D341Med (cell line): ENCODE measurements at places on chromosomes 7 and 10.
A peak's percentile ranks its signal among the peaks of the same experiment; 100 is the strongest.

GRCh38 chr10:60496181-60496580, 106.5 kb upstream of the ANK3 start:
- no peak for DNase-seq

GRCh38 chr7:34365011-34365410, 293.0 kb upstream of the NPSR1 start:
- DNase-seq: no peak

DNA sequence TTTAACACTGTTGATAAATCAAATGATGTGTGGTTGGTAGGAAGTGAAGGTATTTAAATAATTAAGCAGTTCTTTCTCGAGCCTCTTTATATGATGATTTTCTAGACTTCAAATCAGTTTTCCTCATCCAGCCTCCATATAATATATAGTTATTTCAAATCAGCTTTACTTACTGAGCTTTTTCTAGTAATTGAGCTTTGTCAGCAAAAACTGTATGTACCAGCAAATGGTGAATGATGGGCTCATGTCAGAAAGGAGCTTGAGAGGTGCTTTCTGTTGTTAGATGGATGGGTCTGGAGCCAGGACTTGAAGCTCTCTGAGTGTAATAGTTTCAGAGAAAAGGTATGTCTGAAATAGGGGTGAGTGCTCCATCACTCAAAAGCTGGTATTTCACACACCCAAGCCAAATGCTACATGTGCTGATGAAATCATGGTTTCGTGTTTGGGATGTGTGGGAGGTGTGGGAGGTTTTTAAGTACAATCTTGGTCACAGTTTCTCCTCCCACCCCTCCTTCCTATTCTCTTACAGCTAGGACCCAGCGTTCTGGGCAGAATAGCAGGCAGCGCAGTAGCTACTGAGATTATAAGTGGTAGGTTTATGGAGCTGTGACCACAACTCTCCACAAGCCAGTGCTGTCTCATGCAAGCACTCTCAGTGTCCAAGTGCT, 55.8 kb downstream of the LRMDA start:
- no peak for DNase-seq

GRCh38 chr7:11251436-11251835, 277.8 kb downstream of the PHF14 start:
- DNase-seq: no peak

- no peak for DNase-seq
These were observed 79.8 kb downstream of the CHN2 start for GRCh38 chr7:29274146-29275017.

GRCh38 chr7:108099713-108100112, 30.4 kb downstream of the LAMB4 start:
- no peak for DNase-seq

DNA sequence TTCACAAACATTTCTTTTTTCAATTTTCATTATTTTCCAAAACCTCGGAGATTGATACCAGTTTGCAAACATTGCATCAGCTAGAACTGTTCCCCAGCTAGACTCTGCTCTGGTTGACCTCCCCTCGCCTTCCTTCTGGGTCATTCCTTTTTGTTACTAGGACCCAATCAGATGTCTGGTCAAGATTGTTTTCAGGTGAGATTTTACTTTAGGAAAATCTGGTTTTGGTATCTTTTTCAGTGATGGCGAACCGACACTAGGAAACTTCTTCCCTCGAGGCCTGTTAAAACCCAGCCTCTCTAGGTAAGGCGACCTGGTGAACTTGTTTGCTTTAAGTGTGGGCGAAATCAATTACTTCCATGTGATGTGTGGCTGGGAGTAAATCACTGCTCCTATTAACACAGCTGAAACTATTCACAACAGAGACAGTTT, 8.4 kb downstream of the PROSER2 start:
- DNase-seq: no peak

- DNase-seq: no peak
These were observed 197.2 kb downstream of the GALNT17 start for GRCh38 chr7:71329030-71329660.

DNA sequence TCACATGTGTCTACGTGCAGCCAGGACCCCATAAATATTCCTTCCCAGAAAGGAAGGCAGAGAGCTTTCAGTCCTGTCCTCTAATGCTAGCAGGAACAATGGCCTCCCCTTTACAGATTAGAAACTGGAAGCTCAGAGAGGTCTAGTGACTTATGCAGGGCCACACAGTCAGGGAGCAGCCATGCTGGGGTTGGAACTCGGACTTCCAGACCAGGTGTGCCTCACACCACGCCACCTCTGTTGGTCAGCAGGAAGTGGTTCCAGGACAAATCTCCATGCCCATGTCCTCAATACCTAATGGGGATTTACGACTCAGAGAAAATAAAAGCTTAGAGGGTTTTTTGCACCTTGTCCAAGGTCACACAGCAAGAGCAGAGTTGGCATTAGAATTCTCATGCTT, 378.9 kb downstream of the RPS24 start:
- DNase-seq: no peak

GRCh38 chr10:31274310-31274709, 44.7 kb upstream of the ZEB1 start:
- DNase-seq: no peak

DNA sequence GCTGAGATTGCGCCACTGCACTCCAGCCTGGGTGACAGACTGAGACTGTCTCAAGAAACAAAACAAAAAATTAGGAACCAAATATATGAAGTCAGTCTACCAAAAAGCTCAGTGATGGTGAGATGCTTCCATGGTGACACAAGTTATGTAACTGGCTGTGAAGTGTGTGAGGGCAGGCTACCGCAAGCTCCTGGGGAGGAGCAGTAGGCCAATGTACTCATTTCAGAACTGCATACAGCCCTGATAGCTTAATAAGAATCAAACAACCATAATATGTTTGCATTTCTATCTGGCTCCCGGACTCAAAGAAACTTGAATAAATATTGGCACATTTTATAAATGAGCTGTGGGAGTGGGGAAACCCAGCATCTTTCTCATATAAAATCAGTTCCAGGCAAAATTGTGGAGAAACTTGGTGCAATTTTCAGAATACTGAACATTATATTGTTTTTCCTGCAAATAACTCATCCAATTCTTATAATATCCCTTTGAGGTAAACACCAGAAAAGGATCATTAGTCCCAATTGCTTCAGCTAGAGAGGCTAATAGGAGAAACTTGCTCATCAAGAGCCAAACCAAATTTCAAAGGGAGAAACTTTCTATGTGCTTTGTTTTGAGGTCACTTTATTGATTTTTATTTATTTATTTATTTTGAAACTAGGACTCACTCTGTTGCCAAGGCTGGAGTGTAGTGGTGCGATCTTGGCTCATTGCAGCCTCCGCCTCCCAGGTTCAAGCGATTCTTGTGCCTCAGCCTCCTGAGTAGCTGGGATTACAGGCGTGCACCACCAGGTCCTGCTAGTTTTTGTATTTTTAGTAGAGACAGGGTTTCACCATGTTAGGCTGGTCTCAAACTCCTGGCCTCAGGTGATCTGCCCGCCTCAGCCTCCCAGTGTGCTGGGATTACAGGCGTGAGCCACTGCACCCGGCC, 127.0 kb downstream of the SORCS1 start:
- no peak for DNase-seq

DNA sequence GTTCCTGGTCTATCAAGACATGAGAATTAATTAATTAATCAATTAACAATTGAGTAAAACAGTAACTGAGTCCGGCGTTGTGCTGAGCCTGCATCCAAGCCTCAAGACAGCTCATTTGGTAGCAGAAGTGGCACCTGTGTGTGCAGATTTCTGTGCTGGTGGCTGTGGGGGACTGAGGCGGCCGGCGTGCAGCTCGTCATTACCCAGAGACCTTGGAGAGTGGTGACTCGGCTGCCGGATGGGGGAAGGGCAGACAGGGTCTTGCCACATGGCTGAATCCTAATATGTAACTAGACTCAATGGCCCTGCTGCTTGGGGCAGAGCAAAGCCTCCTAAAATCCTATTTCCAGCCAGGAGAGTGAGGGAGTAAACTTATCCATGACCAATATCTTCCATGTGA, 510.2 kb downstream of the TCERG1L start:
- DNase-seq: no peak

- no peak for DNase-seq
These were observed 18.1 kb downstream of the PRKG1 start for GRCh38 chr10:51092402-51092801.

DNA sequence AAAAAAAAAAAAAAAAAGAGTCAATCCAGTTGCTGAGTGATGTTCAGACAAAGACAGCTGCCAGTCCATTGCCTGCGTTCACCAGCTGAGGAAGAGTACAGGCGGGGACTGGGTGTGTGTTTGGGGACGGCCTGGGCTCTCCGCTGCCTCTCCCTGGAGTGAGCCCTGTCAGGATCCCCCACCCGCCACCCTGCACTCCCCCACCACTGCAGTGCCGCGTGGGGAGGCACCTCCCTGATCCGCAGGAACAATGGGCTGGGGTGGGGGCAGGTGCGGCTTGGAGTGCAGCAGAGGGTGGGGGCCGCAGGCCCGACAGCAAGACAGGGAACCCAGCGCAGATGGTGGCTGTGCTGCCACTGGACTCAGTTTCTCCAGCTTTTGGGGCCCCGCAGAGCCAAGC, 1.4 kb downstream of the HSPA12A start:
- DNase-seq: peak; percentile 53

- no peak for DNase-seq
These were observed 26.3 kb downstream of the FAM107B start for GRCh38 chr10:14748441-14748840.

DNA sequence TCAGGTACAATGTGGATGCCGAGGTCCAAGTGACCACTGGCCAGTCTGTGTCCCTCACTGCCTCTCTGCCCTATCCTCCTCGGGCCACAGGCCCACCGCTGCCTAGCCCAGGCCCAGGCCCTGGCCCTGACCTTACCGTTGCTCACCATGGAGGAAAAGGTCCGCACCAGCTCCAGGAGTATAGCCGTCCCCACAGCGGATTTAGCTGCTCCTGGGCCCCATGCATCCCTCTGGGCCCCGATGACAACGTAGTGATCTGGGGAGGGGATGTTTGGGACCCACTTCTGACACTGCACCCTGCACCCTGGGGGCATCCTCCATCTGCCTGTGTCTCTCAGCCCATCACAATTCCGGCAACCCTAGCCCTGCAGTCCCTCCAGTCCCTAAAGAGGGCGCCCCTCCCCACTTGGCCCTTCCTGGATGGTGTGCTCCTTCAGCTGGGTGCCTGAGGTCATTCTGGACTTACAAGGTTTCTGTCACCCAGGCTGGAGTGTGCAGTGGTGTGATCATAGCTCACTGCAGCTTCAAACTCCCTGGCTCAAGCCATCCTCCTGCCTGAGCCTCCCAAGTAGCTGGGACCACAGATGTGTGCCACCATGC, 12.1 kb downstream of the TFR2 start:
- peak; percentile 63 for DNase-seq

- DNase-seq: no peak
These were observed 196.3 kb downstream of the TNS3 start for GRCh38 chr7:47385536-47386125.

- DNase-seq: no peak
These were observed 66.3 kb downstream of the KLHDC10 start for GRCh38 chr7:130136579-130137167.

DNA sequence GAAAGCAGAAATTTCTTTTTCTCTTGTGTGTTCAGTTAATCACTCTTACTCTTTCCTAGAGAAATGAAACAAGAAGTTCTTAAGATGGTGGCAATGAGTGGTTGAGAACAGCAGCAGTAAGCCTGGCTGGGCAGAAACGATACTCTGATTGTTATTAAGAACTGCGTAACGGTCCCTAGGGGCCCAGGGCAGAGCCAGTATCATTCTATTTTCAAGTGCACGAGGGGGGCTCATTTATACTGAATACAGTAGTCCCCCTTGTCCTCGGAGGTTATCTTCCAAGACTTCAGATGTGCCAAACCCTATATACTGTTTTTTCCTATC, 64.9 kb downstream of the EEPD1 start:
- no peak for DNase-seq

GRCh38 chr10:77072361-77072835, 565.2 kb downstream of the KCNMA1 start:
- DNase-seq: no peak

DNA sequence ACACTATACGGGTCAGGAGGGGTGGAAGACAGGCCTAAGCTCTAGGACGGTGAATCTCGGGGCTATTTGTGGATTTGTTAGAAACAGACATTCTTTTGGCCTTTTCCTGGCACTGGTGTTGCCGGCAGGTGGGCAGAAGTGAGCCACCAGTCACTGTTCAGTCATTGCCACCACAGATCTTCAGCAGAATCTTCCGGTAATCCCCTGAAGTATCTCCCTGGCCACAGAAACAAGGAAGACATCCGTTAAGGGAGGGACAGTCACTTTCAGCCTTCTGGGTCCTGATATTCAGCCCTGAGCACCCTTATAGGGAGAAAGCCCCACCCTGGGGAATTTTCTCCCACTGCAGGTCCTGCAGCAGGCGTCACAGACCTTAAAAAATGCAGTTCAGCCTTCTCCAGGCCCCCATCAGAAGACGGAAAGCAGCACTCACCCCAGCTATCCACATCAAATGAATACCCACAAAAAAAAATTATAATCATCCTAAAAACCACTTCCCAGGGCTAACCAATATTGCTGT, 23.2 kb downstream of the PLAC9 start:
- DNase-seq: no peak

DNA sequence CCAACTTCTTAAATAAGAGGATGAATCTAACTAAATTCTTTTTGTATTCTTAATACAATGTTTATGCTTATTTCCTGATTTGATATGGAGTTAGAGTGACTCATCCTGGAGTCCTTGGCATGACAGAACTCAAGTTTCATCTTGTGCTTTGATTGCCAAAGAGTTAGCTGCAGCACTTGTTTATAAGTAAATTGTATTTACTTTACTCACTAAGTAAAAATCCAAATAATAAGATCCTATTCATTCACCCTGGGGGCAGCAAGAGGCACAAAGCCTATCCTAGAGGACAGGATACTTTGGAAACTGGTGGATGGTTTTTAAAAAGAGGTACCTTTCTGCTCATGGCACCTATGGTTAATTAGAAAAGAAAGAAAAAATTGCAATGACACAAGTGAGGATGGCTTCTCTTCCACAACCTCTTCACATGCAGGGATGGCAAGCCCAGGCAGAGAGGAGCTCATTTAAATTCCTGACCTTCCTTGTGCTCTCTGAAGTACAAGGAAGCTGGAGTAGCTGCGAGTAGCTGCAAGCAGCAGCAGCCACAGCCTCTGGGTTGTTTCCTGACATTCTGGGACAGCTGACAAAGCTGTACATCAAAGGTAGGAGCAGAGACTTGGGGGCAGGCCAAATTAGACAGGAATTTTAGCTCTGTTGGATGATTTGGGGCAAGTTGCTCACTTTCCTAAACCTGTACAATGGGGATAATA, 28.5 kb upstream of the CROT start:
- DNase-seq: no peak

GRCh38 chr10:5692461-5693358, 8.1 kb downstream of the TASOR2 start:
- no peak for DNase-seq
